NAMALWA (cell line): ENCODE measurements at places on chromosomes 7 and 10.
A peak's percentile ranks its signal among the peaks of the same experiment; 100 is the strongest.

DNA sequence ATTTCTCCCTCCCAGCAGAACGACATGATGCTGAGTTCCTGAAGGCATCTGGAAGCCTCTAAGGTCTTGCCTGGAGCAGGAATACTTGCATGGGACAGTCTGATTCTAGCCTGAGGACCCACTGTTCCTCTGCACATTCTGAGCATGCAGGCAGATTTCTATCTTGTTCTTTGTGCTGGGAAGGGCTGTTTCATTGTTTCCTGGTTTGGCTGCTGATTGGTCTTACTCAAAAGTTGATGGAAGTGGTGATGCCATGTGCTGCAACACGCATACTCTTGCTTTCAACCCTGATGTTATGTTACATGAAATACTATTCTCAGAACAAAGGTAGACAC is 307.0 kb downstream of the GATA3 start:
- no peak for DNase-seq

DNA sequence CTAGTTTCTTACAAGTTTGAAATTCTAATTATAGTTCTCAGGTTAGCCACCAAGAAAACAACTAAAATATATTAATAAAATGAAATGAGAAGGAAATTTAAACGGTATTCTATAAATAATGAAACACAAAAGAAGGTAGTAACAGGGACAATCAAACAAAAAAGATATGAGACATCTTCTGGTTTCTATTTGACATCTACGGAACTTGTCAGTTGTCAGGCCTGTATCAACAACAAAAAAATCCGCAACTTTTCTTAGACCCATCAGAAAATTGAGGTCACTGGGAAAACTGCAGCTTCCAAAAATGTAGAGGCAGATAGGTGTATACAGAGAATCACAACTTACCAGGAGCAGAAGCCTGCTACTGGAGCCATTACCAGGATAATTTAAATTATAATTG is 70.6 kb downstream of the ZPBP start:
- no peak for DNase-seq

DNA sequence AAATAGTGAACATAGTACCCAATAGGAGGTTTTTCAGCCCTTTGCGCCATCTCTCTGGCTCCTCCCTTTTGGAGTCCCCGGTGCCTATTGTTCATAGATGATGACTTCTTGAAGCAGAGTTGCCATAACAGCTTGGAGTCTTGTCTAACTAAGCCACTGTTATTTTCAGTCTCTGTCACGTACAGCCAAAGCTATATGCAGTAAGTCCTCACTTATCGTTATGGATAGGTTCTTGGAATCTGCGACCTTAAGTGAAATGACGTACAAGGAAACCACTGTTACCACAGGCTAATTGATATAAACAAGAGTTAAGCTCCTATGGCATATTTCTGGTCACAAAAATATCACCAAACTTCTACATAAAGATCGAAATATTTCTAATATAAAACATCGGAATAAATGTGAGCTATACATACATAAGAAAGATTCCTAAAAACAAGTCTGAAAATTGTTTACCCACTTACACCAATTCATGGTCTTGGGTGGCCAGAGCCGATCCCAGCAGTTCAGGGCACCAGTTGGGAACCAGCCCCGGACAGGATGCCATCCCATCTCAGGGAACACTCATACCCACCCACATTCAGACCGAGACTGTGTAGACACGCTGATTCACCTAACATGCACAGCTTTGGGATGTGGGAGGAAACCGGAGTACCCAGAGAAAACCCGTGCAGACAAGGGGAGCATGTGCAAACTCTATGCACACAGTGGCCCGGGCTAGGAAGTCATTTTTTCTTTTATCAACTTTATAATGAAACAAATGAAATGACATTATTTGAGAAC is 76.0 kb upstream of the PRPS1L1 start:
- no peak for DNase-seq

DNA sequence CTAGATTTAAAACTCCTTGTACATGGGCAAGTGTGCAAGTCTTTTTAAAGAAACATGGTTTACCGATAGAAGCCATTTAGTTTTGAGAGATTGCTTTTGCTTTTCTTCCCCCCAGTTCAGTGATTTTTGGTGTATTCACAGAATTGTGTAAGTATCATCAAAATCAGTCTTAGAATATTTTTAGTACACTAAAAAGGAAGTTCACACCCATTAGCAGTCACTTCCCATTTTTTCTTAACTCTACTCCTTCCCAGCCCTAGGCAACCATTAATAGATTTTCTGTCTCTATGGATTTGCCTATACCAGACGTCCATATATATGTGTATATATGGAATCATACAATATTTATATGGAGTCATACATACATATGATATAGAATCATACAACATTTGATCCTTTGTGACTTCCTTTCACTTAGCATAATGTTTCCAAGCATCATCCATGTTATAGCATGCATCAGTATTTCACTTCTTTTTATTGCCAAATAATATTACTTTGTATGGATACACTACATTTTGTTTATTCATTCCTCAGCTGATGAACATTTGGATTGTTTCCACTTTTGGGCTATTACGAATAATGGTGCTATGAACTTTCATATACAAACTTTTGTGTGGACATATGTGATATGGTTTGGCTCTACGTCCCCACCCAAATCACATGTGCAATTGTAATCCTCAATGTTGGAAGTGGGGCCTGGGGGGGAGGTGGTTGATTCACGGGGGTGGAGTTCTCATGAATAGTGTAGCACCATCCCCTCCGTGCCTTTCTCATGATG is 16.5 kb upstream of the ARL4A start:
- DNase-seq, result no peak

GRCh38 chr7:140533394-140533872 is 54.1 kb upstream of the MKRN1 start:
- no peak for DNase-seq

DNA sequence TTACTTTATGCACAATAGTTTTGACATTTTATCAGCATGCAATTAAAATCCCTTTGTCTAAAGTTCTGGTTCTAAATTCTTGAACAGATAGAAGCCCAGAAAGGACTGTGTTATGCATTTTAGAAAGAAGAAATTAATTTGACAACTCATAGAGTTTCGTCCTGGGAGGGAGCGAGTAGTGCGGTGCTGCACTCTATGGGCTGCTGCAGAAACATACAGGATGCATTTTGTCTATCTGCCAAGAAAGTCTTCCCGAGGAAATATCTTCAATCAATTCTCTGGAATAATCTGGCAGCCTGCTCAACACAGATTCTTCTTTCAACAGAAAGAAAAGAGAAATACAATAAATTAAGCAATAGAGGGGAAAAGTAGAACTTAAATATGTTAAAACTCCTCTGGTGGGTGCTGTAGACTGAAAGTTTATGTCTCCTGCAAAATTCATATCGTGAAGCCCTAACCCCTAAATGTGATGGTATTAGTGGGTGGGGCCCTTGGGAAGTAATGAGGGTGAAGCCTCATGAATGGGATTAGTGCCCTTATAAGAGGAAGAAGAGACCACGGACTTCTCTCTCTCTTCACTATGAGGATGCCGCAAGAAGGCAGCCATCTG is 39.0 kb upstream of the IFRD1 start:
- peak; percentile 35 for DNase-seq

DNA sequence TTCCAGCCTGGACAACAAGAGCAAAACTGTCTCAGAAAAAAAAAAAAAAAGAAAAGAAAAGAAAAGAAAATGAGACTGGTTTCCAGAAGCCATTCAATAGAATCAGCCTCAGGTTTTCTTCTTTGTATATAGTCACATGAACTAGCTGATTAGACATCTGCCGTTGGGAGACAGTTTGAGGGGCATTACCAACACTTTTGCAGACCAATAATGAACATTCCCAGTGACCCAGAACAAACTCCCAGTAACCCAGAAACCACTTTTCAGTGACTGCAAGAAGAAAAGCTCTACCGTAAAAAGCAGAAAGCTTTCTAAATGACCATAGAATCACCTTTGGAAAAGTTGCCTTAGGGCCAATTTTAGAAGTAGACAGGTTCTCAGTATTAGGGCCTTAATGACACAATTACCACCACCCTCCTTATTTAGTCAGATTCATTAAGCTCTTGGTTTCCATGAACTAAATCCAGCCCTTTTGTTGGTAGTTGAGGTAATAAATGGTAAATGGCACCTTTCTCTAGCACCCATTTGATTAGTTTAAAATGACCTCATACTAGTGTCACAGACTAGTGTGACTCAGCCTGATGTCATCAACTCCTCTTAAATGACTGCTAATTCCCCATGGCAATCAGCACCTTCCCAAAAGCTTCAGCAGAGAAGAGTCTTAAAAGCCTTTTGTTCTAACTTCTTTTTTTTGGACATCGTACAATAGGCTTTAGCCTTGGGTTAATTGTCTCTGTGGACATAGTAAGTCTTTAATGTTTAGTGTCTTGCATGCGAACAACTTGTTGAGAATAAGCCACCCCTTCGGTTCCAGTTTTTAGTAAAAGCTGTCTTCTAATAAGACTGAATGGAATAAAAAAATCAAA is 33.6 kb upstream of the XRCC2 start:
- DNase-seq, result no peak

DNA sequence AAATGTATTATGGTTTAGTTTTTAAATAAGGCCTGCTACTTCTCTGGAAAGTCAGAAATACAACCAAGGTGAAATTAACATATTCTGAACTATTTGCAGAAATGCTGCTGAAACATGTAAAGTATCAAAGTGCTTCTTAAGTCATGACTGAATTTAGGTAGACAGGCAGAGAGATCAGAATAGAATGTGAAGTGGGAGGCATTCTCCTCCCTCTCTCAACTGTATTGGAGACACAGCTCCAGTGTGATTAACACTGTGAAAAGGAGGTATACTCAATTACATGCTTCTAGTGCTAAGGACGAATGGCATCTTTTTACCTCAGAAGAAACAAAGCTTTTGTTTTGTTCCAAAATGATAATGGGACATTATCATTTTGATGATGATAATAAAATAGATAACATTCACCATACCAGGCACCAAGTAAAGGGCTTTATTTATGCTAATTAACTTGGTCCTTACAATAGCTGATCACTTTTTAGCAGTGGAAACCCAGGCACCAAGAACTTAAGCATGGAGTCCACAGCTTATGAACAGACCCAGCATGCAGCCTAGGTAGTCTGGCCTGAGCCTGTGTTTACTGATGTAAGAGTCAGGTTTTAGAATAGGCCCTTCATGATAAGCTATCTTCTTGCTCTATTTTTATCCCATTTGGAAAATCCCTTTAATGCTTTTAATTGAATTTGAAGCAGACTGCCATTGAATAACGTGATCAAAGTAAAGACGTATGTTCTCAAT is 26.0 kb downstream of the PPP1R9A start:
- no peak for DNase-seq

GRCh38 chr7:11570922-11571550 is 261.0 kb downstream of the THSD7A start:
- DNase-seq, result peak; percentile 23

- DNase-seq, result no peak
Measured at GRCh38 chr7:32215697-32216096, 145.5 kb upstream of the PDE1C start.

GRCh38 chr7:38481401-38481800 is 149.8 kb downstream of the AMPH start:
- no peak for DNase-seq
